ENCODE measurements at places on chromosomes 2 and 18.

GRCh38 chr18:63162271-63163014, 157.1 kb downstream of the BCL2 start:
- DNase-seq, result no peak

- peak; percentile 23 for DNase-seq
Measured at GRCh38 chr2:237858294-237859081, 935 bp upstream of the RAMP1 start.

DNA sequence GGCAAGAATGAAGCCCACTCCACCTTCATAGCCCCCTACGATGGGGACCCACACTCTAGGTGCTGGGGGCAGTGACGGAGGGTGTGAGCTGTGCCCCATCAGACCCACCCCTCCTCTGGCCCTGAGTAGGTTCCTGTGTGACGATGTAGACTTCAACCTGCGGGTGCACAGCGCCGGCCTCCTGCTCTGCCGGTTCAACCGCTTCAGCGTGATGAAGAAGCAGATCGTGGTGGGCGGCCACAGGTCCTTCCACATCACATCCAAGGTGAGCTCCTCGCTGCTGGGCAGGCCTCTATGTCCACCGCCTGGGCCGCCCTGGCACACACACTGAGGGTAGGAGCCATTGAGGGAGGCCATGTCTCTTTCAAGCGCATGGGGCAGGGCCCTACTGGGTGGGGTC, 34.9 kb downstream of the NTSR2 start:
- no peak for DNase-seq

- DNase-seq, result no peak
Measured at GRCh38 chr2:66322506-66323260, 112.2 kb upstream of the MEIS1 start.

DNA sequence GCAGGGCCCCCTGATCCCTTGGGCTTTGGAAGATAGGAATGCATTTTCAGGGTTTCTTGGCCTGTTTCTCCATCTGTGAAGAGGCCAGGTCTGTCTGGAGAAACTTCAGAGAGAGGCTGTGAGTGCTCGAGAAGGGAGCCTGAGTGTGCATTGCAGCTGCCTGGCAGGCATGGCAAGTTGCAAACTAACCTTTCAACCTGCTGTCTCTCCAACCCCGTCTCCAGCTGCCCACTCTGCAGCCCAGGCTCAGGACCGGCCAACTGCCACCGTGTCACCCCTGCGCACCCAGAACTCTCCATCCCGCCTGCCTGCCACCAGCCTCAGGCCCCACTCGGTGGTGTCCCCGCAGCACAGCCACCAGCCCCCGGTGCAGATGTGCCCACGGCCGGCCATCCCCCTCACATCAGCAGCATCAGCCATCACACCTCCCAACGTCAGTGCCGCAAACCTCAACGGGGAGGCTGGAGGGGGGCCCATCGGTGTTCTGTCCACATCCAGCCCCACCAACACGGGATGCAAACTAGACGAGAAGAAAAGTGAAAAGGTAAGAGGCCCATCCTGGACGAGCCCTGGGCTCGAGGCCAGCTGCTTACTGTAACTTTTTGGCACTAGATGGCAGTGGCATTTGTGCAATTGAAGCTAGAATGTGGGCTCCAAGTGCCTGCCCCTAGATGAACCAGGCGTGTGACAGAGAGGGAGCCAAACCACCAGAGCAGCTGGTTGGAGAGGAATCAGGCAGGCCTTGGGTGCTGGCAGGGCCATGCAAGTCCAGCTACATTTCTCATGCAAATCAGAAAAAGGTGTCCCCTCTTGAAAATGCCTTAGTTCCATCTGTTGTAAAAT, 164.6 kb downstream of the SEPTIN10 start:
- DNase-seq, result no peak

DNA sequence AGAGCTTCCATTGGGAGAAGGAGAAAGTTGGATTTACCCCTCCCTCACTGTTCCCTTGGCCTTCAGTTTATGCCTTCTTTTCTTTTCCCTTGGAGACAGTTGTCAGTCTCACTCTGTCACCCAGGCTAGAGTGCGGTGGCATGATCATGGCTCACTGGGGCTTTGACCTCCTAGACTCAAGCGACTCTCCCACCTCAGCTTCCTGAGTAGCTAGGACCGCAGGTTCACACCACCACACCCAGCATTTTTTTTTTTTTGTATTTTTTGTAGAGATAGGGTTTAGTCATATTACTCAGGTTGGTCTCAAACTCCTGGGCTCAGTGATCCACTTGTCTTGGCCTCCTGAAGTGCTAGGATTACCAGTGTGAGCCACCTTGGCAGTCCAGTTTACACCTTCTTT, 49.9 kb downstream of the SLC9A4 start:
- DNase-seq, result no peak

DNA sequence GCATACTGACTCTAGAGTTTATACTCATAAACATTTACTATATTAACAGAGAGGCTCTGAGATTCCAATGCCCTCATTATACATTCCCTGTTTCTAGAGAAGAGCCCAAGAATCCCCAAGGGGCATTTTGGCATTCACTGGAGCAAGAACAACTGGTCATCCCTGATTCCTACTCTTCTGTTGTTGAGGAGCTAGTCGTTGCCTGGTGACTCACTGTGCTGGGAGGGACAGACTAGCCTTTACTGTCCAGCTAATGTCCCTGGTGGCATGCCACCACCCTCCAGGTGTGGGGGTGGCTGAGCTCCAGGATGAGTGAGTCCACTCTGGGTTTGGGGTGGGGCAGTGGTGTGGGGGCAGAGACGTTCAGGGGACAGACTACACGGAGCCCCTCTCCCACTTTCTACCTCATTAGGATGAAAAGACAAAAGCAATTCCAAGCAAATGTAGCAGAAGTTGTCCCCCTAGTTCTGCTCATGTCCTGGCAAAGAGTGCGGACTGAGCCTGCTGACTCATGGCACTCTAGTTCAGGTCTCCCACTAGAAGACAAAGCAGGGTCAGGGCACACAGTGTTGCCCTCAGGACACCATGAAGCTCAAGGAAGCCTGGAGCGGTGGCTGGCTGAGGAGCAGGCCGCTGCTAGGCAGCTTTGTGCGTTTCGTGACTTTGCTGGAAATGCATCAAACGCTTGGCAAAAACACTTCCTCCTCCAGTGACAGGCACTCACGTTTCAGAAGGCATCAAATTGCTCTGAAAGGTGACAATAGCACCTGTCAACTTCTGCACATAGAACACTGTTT, 49.4 kb downstream of the RHOB start:
- no peak for DNase-seq

GRCh38 chr2:69741229-69741574, 732 bp upstream of the ANXA4 start:
- DNase-seq, result peak; percentile 11

GRCh38 chr18:35512761-35513160, 15.0 kb upstream of the INO80C start:
- DNase-seq, result no peak

GRCh38 chr18:35610089-35610488, 28.5 kb downstream of the GALNT1 start:
- DNase-seq, result no peak
